ENCODE measurements at places on chromosomes 1 and 21.
A peak's percentile ranks its signal among the peaks of the same experiment; 100 is the strongest.

GRCh38 chr1:34128186-34128889, 36.7 kb downstream of the CSMD2 start:
- no peak for DNase-seq

DNA sequence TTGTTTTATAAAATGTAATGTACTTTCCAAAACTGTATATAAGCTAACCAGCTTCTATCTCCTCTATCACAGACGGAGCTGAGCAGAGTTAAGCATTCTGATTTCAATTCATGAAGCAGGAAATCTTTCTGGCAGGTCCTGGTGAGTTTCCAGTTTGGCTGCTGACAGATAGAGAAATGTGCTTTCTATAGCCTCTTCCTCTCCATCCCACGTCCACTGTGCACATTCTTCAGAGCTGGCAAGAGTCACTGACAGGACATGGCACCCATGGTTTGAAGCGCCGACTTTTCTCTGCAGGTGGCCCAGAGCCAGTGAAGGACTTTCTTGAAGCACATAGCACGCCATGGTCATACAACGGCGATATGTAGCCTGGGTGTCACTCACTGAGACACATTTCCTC, 52.3 kb upstream of the POU2F1 start:
- DNase-seq, result no peak

DNA sequence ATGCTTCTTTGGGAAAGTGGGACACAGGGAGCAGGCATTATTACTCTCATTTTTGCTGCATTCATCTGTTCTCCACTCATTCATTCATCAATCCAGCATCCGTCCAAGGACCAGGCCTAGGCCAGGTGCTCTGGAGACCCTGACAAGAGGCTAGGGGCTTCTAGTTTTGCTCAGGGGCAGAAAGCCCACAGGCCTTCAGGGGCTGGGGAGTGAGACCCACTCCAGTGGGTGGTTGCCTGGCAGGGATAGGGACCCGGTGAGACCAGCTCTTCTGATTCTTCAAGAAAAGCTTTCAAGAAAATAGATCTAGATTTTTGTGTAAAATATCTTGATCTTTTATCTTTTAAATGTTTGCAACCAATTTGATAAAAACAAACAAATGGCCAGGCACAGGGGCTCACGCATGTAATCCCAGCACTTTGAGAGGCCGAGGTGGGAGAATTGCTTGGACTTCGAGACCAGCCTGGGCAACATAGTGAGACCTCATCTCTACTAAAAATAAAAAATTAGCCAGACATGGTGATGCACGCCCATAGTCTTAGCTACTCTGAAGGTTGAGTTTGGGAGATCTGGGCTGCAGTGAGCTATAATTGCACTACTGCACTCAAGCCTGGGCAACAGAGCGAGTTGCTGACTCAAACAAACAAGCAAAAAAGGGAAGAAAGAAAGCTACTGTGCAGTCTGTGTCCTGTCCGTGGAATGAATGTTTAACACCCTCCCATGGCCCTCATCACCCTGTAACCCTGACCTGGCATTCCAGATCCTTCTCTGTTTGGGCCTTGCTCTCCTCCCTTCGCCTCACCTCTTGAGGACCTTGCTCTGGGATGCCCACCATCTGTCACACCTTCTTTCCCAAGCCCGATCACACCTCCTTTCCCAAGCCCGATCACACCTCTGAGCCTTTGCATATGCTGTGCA, 17.3 kb upstream of the LRP8 start:
- no peak for DNase-seq

GRCh38 chr1:231519166-231519565, 9.3 kb upstream of the TSNAX start:
- DNase-seq, result no peak

GRCh38 chr1:111856411-111857185, 100.9 kb downstream of the DDX20 start:
- no peak for DNase-seq

- DNase-seq, result peak; percentile 76
These were observed 70.6 kb upstream of the GCLM start for GRCh38 chr1:93979718-93980319.

DNA sequence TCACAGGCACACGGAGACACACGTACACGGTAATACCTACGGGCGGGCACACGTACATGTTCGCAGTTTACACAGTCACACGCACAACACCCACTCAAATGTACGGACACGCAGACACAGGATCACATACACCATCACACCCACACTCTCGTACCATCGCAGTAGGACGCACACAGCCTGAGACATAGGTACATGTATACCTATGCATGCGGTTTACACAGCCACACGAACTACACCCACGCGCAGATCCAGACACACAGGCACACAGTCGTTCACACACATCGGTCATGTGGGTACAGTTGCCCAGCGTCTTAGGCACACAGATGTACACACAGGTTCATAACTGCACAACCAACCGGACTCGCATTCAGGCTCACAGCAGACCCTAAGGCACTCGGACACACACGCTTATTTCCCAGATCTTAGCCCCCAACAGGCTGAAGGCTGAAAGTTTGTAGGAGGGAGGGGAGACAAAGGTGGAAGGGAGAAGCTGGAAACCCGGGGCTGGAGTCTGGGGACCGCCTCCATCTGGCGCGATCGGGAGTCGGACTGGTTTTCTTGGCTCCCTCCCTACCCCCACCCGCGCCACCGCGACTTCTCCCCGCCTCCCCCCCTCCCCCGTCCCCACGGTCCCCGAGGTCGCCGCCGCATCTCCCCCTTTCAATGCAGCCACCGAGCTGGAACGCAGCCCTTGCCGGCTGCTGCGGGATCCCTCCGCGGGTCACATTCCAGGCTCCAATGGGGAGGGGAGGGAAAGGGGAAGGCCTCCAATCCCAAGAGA, 51.9 kb upstream of the SYNC start:
- peak; percentile 52 for DNase-seq

GRCh38 chr1:23403735-23404486, 20.6 kb downstream of the TCEA3 start:
- DNase-seq, result peak; percentile 97

GRCh38 chr1:84775535-84775920, 85.3 kb upstream of the SSX2IP start:
- DNase-seq, result no peak

DNA sequence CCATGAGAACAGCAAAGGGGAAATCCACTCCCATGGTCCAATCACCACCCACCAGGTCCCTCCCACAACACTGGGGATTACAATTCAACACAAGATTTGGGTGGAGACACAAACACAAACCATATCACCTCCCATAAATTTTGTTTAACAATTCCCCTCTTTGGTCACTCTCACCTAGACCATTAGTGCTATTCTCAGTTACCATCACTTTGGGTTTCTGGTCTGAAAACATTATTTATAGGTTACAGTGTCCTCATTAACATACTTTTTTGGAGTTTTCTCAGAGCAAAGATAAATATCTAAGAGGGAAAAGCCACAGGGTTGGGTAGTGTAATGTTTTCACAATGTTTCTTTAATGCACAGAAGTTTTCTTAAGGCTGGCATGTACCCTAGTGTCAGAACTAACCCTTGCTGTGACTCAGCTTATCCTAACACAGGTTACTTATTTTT, 47.7 kb upstream of the DNAH14 start:
- DNase-seq, result no peak

- no peak for DNase-seq
These were observed 116.8 kb upstream of the TMPRSS2 start for GRCh38 chr21:41624674-41625310.

- DNase-seq, result no peak
These were observed 13.5 kb downstream of the SHISA4 start for GRCh38 chr1:201902198-201902597.

- DNase-seq, result no peak
These were observed 2.9 kb downstream of the CHAF1B start for GRCh38 chr21:36388096-36388495.

GRCh38 chr1:196951711-196952394, 8.3 kb downstream of the CFHR2 start:
- no peak for DNase-seq

GRCh38 chr1:3073489-3074296, 4.7 kb downstream of the PRDM16 start:
- no peak for DNase-seq
